ENCODE measurements at places on chromosomes 6 and 20.

DNA sequence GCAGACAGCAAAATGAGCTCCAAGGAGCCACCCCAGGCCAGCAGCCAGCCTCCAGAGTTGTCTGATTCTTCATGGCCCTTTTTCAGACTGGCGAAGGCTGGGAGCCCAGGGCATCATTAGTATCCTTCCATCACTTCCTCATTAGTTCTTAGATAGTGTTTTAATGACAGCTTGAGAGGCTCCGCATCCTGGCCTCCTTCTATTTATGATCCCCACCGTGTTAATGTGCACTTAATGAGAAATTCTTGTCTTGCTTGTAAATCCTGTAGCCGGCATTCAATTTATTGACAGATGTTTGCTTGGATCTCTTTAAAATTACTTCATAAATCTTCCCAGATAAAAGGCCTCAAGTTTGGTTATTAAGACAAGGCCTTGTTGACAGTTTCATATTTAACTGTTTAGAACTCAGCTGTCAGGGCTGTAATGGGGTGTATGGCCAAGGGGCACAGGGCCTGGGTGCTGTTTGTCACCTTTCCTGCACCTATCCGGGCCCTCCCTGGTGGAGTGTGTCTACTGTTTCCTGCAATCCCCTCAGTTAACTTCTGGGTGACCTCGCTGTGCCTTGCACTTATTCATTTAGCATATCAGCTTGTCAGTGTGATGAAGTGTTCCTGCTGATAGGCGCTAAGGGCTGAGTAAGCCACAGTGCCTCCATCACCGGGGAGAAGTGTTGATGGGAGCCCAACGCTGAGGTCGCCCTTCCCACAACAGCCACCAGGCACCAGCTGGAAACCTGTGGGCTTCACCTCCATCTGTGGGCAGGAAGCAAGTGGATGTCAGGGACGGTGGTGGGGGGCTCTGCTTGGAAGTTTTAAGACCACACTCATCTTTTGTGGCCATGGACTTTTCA, 169.3 kb downstream of the TSHZ2 start:
- DNase-seq = no peak

GRCh38 chr6:150696190-150696589, 96.5 kb downstream of the PLEKHG1 start:
- DNase-seq = no peak

GRCh38 chr6:20620043-20620442, 85.8 kb downstream of the CDKAL1 start:
- no peak for DNase-seq

- DNase-seq = no peak
Measured at GRCh38 chr6:36350681-36351571, 14.2 kb upstream of the BNIP5 start.

DNA sequence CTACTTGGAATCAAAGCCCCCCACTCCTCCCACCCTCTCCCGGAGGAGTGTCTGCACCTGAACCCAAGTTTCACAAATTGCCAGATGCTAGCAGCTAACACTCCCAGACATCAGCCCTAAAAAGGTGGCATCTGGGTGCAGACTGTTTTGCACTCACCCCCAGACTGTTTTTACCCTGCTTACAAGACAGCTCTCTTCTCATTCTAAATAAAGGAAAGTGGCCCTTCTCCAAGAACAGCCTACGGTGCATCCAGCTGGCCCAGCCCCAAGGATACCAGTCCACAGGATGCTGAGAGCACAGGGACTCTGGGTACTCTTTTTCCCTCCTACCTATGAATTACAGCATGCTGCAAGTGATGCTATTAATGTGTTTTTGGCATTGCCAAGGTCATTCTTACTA, 842.0 kb upstream of the FLRT3 start:
- no peak for DNase-seq
